ENCODE measurements at places on chromosomes 5 and 9.
A peak's percentile ranks its signal among the peaks of the same experiment; 100 is the strongest.

DNA sequence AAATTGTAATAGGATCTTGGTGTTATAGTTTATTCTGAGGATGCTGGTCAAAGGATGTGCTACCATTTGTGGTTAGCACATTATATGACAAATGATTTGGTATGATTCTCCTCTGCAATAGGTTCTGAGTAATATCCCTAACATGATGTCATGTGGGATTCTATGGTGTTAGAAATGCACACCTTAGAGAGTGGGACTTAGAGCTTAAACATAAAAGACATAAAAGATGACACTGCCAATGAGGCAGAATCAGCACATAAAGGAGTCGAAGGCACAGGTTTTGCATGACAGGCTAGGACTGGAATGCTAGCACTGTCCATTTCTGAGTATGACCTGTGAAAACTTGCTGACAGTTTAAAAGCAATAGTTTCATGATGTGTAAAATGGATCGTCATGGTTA is 100.4 kb downstream of the OSTF1 start:
- DNase-seq = no peak

DNA sequence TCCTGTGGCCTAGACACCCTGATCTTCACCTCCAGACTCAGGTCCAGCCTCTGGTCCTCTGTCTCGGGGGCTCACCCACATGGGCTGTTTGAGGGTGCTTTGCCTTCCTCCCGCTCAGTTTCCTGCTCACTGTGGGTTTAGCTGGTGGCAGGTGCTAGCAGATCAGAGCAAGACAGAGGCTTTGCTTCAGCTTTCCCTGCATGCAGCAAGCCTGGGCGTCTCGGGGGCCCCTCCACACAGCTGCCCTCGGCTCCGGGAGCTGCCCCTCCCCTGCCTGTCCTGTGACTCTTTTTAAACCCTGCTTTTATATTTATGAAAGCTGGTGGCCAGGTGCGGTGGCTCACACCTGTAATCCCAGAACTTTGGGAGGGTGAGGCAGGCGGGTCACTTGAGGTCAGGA is 14.6 kb downstream of the MRPL36 start:
- no peak for DNase-seq

- DNase-seq = no peak
Observed at GRCh38 chr9:130989391-130989790, 19.6 kb upstream of the LAMC3 start.

DNA sequence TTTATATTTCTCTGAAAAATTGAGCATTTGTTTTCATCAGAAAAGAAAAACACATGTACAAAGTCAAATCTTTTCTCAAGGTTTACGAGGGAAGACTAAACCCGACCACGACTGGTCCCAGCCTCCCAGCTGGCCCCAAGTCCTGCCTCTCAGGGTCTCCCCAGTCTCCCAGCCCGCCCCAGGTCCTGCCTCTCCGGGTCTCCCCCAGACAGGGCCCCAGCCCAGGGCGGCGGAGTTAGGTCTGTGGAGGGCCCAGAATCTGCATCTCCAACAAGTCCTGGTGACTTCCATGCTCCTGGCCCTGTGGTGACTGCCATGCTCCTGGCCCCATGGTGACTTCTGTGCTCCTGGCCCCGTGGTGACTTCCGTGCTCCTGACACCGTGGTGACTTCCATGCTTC is 359.9 kb downstream of the IRX2 start:
- DNase-seq = no peak

- DNase-seq = no peak
Observed at GRCh38 chr9:77854258-77854915, 177.2 kb downstream of the GNAQ start.

GRCh38 chr9:100401042-100401441 is 25.9 kb upstream of the MSANTD3 start:
- DNase-seq = no peak

- no peak for DNase-seq
Observed at GRCh38 chr5:3428334-3428733, 167.3 kb upstream of the IRX1 start.

- DNase-seq = no peak
Observed at GRCh38 chr9:78909566-78909965, 612.6 kb downstream of the PSAT1 start.

- no peak for DNase-seq
Observed at GRCh38 chr5:143108498-143109128, 294.9 kb downstream of the NR3C1 start.

DNA sequence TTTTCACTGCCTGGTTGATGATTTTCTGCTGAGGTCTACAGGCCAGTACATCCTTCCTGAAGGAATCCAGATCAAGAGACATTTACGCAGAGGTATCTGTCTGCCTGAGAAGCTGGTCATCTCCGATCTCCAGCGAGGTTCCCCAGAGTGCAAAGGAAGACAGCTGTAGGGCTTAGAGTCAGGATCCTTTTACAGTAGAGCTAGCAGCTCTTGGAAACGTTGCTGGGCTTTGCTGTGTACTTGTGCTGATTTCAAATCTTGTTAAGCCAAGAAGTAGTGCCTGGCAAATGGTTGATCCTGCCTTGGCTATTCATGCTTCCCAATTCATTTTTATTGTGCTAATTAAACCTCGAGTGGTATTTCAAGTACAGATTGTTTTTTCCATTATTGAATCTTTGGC is 48.9 kb downstream of the NTRK2 start:
- no peak for DNase-seq

- no peak for DNase-seq
Observed at GRCh38 chr5:180637962-180638680, 11.3 kb downstream of the FLT4 start.

GRCh38 chr9:33133186-33133585 is 34.0 kb downstream of the B4GALT1 start:
- no peak for DNase-seq

GRCh38 chr5:123929055-123929474 is 417.1 kb downstream of the CSNK1G3 start:
- no peak for DNase-seq

GRCh38 chr9:68747043-68747533 is 42.0 kb downstream of the PIP5K1B start:
- no peak for DNase-seq

GRCh38 chr5:32932241-32932935 is 221.3 kb downstream of the NPR3 start:
- DNase-seq = no peak

DNA sequence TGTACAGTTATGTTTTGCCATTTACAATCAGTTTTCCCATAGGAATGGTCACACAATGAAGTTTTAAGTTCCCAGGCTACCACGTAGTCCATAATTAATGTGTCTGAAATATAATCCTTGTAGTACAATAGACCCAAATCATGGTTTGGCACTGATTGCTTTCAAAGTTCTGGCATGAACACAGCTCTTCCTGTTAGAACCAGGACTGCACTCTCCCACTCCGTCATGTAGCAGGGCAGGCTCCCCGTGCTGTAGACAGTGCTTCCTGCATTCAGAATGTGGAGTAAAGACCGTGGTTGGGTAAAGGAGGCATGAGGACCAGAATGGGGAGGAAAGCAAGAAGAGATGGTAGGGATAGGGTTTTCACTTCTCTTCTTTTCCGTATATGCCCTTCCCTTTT is 4.0 kb downstream of the SEC61B start:
- DNase-seq = no peak

DNA sequence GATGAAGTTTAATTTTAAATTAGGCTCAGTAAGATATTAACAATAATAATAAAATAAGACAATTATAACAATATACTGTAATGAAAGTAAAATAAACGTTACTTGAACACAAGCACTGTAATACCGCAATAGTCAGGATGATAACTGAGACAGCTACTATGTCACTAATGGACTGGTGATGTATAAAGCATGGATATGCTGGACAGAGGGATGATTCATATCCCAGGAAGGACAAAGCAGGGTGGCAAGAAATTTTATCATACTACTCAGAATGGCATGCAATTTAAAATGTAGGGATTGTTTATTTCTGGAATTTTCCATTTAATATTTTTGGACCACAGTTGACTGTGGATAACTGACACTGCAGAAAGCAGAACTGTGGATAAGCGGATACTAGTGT is 196.9 kb downstream of the VPS13A start:
- DNase-seq = no peak

DNA sequence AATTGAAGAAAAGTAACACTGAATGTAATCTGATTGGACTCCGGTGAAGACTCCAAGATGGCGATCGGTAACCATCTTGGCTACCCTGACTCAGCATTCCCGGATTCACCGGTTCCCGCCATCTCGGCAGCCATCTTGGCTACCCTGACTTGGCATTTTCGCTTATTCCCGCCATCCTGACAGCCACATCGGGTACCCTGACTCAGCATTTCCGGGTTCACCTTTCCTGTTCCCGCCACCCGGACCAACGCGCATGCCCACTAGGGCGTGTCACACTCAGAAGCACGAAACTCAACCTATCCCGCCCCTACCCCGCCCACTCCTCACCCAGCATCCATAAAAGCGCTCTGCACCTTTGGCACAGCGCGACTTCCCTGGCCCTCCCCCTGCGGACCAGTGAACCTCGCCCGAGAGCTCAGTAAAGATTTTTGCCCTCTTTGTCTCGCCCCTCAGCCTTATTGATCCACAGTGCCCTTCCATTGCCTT is 17.2 kb downstream of the SPTLC1 start:
- DNase-seq = peak; percentile 32

- no peak for DNase-seq
Observed at GRCh38 chr9:4259489-4259888, 40.4 kb downstream of the GLIS3 start.

- no peak for DNase-seq
Observed at GRCh38 chr5:32991421-32991815, 280.3 kb downstream of the NPR3 start.

GRCh38 chr5:1474866-1475543 is 29.8 kb upstream of the SLC6A3 start:
- DNase-seq = no peak
